Left renal cortex interstitium (tissue), 4 donors: ENCODE measurements at places on chromosomes 6 and 20.

- no peak for DNase-seq
These were observed 30.1 kb upstream of the SCAF8 start for GRCh38 chr6:154703124-154703523.

DNA sequence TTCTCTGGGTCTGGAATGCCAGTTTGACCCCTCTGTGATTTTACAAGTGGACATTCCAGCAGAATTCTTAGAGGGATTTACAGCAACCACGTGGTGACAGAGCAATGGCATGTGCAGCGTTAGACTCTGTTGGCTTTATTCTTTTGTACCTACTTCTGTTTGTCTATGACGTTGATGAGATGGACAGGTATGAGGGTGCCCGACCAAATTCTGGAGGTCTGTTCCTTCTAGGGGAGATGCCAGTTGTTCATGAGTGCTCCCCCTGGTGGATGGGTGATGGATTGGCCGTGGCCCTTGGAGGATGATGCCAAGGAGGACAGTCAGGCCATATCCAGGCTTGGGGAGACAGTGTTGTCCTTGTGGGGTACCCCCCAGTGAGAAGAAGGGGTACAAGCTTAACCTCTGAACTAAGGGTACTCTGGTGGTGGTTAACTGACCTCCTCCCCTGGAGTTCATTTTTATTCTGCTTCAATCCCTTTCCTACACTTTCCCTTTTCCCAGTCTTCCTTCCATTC lies 198.6 kb downstream of the DTNBP1 start:
- no peak for DNase-seq

GRCh38 chr6:130994319-130995097 lies 68.5 kb downstream of the EPB41L2 start:
- DNase-seq, result no peak

- peak; percentile 20 for DNase-seq
These were observed 215.8 kb downstream of the PAX1 start for GRCh38 chr20:21921251-21921650.

DNA sequence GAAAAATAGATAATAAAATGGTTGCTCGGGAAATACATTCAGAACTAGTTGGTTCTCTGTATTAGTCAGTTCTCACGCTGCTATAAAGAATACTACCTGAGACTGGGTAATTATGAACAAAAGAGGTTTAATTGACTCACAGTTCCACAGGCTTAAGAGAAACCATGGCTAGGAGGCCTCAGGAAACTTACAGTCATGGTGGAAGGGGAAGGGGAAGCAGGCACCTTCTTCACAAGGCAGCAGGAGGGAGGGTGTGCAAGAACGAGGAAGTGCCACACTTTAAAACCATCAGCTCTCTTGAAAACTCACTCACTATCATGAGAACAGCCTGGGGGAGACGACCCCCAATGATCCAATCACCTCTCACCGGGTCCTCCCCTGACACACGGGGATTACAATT lies 24.2 kb upstream of the SNX9 start:
- DNase-seq, result no peak

DNA sequence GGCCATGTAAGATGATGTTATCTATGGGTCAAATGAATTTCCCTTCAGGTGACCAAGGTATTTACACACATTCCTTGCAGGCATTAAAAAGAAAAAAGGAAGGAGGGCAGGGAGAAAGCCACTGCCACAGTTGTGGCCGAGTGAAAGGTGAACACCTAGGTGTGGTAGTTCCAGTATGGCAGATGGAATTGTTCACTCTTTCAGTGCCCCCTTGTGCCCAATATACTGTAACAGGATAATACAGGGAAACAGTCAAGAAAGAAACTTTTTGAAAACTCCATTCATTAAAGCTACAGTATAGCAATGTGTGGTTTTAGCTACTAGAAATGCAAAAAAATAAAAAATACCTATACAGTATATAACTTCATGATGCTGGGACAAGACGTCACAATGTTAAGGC lies 52.1 kb downstream of the BMP2 start:
- no peak for DNase-seq

- DNase-seq, result no peak
These were observed 84.1 kb upstream of the GJE1 start for GRCh38 chr6:142048593-142048980.

- DNase-seq, result no peak
These were observed 8.5 kb upstream of the SDCBP2 start for GRCh38 chr20:1337441-1337840.

DNA sequence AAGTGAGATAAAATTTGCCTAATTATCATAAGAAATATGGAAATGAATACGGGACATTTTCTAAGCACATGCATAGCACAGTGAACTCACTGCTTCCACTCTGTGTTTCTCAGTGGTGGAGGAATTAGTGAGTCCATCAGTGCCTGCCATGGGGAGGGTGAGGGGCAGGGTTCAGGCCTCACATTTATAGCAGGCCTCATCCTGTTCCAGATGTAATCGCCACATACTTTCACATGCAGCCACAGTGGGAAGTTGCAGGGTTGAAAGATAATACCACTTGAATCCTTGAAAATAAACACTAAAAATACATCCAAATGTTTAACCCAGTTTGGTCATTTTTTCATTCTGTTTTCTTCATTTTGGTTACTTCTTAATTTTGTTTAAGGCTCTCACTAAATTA lies 29.9 kb upstream of the ANKEF1 start:
- DNase-seq, result no peak

GRCh38 chr20:59784365-59784764 lies 149.1 kb downstream of the SYCP2 start:
- DNase-seq, result no peak

GRCh38 chr6:163720460-163721235 lies 306.1 kb downstream of the QKI start:
- DNase-seq, result no peak

DNA sequence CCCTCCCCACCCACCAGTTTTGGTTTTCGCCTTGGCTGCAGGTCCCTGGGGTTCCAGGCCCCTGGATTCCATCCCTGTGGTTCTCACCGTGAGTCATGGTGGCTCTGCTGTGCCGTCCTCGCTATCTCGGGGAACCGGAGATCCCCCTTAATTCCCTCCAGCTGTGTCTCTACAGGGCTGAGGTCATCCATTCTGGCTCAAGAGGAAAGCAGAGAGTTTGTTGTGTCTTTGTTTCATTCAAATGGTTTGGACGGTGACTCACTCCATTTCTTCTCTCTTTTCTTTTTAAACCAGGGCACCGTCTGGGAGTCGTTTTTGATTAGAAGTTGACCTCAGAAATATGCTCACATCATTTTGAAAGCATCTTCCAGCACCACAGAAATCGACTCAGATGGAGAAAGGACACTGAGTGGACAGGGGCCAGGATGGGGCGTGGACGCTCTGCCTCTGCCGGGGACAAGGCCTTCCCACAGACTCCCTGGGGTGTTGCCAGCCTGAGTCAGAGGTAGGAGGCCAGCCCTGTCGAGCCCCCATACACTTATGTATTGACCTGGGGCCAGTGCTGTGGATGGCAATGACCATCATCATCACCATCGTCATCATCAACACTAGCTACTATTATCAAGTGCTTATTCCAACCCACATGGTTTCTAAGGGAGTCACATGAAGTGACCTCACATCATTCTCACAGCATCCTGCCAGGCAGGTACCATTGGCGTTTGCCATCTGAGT lies 176.2 kb downstream of the NFATC2 start:
- no peak for DNase-seq

DNA sequence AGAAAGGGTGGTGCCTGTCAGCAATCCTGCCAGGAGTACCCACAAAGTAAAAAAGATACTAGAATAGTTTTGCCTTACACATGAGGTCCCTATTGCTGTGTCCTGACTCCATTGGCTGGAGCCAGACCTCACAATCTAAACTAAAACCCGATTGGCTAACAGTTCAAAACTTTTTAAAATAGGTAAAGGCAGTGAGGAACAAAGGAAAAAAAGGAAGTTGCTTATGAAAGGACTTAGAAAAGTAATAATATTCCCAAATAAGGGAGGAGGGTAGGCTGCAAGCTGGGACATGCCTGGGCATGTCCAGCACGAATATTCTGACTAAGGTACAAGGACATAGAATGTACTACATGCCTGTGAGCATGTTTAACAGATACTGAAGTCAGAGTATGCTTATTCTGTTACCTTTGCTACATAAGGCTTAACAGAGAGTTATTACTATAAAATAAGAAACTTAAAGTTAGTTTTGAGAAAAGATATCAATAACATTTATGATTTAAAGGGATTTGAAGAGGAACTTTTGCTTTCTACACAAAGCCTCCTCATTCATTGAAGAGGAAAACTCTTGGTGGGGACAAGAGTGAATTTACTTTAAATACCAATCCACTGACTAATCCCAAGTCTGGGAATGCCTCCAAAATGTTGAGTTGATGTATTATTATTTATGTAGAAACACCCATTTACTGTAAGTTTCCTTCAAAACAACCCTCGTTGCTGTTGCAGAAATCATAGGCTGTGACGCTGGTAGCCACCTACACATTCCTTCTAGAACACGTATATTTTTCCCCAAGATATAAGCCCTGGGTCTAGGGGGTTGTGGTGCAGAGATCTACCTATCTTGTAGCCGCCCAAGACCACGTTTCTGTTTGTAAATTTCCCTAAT lies 8.2 kb upstream of the MTHFD1L start:
- no peak for DNase-seq

DNA sequence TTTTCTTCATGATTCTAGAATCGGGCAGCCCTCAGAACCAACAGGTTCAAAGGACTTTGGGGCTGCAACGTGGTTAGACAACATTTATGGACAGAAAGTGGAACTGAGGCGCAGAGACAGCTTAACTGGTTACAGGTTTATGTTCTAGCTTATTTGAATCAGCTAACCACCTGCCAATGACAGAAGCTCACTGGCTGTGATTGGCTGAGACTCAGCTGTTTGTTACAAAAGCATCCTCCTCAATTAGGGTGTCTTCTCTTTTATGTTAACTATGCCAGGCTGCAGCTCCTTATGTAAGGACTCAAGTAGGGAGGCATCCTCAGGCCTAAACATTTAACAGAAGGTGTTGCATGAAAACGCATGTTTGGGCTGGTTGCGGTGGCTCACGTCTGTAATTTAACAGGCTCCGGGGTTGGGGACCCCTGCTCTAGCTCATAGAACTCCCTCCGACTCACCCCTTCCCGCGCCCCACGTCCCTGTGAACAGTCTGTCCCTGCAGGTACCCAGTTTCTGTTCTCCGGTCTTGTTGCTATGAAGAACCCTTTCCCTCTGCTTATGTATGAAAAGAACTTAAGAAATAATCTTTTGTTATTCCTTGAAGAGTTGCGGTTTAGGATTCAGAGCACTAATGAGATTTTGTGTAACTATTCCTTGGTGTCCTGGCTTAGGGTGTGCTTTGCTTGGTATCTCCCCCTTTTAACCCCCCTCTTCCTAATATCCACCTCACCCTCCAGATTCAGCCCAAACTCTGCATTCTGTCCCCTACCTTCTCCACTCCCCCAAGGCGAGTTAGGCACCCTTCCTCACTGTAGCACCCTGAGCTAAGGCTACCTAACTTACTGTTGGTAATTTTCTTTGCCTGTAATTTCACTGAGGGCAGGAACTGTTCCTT lies 1.2 kb upstream of the TMEM181 start:
- no peak for DNase-seq

- DNase-seq, result no peak
These were observed 12.2 kb upstream of the NRM start for GRCh38 chr6:30703011-30703410.

DNA sequence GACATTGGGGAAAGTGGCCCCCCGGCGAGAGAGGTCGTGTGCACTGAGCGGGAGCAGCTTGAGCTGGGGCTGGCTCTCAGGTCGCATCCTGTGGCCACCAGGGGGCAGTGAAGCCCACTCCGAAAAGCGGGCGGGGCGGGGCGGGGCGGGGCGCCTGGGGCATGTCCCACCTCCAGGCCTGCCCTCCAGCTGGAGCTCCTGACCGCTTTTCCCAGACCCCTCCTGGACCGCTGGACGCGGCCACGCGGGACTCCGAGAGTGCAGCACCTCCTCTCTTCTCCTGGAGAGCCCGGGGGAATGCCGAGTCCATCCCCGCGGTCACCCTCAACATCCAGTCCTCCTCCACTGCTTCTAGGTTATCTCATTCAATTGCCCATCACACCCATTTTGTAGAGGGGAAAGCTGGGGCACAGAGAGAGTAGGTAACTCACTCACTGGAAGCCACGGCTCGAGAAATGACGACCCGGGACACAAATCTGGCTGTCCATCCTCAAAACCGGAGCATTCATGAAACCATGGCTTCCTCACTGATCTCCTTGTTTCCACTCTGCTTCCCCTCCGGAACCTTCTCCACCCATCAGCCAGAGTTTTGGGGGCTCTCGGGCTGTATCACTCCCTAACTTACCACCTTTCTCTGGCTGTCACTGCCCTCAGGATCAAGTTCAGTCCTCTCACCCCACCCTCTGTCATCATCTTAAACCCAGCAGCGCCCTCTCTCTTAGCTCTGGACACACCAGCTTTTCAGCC lies 24.1 kb downstream of the COX4I2 start:
- DNase-seq, result peak; percentile 54

DNA sequence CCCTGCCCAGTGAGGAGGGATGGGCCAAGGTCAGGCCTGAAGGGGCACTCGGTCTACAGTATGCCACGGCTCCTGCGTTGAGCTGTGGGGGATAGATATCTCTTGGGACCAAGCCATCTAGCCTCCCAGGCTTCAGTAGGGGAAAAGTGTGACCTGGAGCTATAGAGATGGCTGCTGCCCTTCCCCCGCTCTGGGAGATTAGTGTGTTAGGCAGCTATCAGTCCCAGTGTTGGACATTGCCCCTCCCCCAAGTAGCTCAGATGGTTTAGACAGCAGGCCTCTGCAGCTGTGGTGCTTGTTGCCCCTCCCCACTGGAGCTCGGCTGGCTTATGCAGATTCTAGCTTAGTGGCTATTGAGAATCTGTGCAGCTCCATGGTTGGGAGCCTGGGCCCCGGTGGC lies 56.8 kb downstream of the KHDRBS2 start:
- DNase-seq, result no peak

DNA sequence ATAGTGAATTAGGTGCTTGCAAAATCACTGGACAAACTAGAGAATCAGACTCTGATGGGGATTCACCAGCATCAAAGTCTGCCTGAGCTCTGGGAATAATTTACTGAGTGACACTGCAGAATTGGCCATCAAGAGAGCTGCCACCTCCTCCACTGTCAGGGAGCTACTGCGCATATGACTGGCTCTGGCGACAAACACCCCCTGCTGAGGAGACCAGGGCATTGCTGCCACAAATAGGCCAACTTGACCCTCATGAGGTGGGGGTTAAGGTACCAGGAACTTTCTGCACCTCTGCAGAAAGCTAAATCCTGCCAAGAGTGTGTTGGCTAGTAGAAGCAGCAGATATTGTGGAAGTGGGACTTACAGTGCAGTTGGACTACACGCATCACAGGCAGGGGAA lies 88.0 kb downstream of the CDS2 start:
- DNase-seq, result no peak

GRCh38 chr20:56636716-56637115 lies 7.6 kb downstream of the TFAP2C start:
- no peak for DNase-seq

DNA sequence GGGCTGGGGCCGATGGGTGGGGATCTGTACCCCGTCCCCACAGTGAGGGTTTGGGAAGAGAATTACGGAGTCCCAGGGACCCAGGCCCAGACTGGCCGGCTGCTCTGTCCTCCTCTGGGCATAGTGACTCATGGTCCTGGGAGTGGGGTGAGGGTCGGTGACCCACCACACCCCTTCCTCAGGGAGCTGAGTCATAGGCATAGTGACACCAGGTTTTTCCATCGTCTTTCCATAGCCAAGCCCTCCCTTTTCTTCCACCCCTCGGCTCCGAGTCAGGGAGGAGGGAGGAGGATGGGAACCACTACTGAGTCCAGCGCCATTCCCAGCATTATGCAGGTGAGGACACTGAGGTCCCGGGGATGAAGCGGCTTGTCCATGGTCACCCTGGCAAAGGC lies 8.9 kb downstream of the CYP21A2 start:
- DNase-seq, result no peak
